Suppressor macrophage (primary cell): ENCODE measurements at places on chromosomes 1 and 21.

GRCh38 chr1:243799908-243800307 lies 50.1 kb downstream of the AKT3 start:
- no peak for DNase-seq

- DNase-seq, result no peak
Measured at GRCh38 chr1:81999364-81999763, 198.6 kb downstream of the ADGRL2 start.

GRCh38 chr1:236535662-236536161 lies 11.9 kb downstream of the LGALS8 start:
- no peak for DNase-seq

- DNase-seq, result no peak
Measured at GRCh38 chr1:6185151-6185550, 5.0 kb upstream of the CHD5 start.

GRCh38 chr1:170318736-170319135 lies 173.0 kb downstream of the NTMT2 start:
- no peak for DNase-seq

DNA sequence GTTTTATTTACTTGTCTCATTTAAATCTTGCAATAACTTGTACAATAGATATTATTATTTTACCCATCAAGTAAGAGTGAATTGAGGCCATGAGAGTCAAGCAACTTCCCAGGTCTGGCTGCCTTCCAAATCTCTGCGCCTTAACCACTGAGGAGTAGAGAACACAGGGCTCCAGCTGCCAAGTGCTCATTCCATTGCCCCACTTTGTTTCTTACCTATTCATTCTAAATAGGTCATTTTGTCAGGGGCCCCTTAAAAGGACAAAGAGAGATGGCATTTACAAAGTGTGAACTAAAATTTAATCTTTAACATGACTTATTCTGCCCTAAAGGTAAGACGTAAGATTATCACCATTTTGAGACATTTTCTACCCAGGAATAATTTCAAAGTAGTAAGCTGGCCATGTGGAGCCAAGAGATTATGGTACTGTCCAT lies 3.5 kb downstream of the PPP1R15B start:
- peak; percentile 49 for DNase-seq

DNA sequence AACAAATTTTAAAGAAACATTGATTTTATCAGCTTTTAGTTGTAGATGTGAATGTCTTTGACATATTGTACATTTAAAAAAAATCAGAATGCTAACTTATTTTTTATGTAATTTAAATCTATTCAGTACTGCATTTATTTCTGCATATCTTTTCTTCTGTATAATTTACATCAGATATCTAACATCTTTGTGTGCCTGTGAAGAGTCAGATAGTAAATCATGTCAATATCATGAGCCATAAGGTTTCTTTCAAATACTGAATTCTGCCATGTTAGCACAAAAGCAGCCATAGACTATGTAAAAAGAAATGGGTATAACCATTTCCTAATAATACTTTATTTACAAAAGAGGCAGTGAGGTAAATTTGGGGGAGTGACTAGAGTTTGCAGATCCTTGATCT lies 1829.2 kb downstream of the NCAM2 start:
- DNase-seq, result no peak

DNA sequence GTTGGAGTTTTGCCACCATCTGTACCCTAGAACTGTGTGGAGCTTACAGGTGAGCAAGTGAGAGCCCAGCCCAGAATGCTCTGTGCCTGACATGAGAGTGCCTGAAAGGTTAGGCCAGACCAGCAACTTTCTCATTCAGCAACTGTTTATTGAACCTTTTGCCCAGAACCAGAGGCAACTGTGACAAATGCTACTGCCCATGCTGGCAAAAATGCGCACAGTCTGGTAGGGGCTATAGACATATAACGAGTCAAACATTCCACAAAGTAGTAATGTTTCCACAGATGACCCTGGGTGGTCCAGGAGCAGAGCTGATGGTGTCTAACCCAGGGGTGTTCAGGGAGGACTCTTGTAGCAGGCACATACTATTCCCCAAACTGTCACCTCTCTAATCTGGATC lies 56.0 kb upstream of the GCLM start:
- no peak for DNase-seq

GRCh38 chr1:212260557-212261355 lies 24.5 kb upstream of the PPP2R5A start:
- no peak for DNase-seq

DNA sequence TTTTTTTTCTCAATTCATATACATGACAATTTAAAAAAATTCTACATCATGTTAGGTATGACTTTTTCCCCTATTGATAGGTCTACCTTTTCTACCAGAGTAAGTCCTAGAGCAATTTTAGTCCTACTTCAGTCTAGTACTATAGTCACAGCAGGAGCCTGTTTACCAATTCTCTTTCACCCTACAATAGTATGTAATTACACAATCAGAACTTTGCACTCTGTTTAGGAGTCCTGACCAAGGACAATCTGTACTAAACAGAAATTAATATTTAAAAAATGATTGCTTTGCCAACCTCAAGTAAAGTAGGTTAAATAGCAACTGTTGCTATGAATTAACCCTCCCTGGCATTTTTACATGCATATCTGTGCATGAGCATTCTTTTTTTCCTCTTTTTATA lies 810 bp upstream of the CYP4A11 start:
- no peak for DNase-seq

DNA sequence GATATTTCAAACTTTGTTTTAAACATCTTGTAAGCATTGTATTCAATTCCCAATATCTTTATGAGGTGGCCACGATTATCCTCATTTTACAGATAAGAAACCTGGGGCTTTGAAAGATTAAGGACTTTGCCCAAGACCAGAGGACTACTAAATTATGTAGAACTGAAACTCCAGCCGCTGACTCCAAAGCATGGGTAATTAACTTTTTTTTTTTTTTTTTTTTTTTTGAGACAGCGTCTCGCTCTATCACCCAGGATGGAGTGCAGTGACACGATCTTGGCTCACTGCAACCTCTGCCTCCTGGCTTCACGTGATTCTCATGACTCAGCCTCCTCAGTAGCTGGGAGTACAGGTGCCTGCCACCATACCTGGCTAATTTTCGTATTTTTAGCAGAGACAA lies 68.7 kb downstream of the ALG14 start:
- DNase-seq, result no peak

DNA sequence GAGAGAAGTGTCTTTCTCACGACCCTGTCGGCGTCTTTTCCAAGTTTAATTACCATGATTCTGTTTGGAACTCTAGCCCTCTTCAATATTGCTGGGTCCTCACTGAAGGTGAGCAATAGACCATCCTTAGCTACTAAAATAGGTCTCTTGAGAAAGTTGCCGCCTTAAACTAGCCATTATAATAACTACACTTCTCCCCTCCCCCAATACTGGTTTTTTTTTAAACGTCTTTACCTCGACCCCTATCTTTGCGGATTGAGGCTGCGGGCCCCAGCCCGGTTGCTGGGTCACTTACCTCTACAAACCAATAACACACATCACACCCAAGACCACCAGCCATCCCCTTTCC lies 672 bp downstream of the ENSA start:
- no peak for DNase-seq
